ENCODE measurements at places on chromosomes 3 and 15.
A peak's percentile ranks its signal among the peaks of the same experiment; 100 is the strongest.

DNA sequence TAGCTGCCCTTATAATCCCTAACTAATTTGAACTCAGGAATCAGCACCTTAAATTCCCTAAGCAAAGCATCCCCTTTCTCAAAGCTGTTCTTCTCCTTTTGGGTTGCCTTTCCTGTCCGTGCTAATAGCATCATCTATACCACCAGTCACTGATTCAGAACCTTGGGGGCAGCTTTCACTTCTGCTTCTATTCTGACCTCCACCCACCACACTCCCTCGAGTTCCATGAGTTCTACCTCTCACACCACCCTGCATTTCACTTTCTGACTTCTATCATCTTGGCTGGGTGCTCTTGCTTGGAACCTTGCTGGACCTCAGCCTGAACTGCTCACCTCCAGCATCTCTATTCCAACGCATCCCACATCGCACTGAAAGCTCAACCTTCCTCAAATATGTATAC lies 55.4 kb upstream of the KCNMB2 start:
- DNase-seq, result no peak

GRCh38 chr3:138032567-138032966 lies 22.6 kb downstream of the CLDN18 start:
- no peak for DNase-seq

DNA sequence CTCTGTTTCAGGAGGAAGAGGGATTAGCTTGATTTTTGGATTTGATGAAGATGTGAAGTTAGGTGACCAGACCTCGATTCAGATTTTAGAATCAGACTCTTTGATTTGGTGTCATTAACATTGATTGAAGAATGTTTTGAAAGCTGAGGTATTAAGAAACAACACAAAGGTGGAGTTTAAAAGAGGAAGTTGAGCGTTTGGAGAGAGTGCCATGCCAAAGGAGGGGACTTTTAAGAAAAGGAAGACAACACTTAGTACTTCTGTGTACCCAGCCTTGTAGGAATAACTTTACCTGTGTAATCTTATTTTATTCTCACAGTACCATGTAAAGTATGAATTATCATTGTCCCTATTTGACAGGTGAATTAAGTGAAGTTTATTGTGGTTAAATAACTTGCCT lies 34.4 kb downstream of the PPARG start:
- no peak for DNase-seq

DNA sequence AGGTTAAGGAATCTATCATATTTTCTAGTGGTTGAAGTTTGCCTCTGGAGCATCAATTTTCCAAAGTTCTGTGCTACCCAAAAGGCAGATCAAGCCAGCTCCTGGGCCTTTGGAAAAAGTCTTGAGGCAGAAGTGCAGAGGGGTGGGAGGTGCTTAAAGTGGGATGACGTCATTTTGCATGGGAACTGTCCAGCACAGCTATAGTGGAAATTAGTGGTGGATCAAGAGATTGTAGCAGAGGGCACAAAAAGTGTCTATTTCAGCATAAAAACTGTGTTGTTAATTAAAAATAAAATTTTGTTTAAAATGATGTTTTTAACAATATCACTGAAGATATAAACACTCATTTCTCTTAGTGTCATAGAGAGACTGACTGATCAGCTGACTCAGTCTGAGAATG lies 221.9 kb downstream of the LRRN1 start:
- no peak for DNase-seq

DNA sequence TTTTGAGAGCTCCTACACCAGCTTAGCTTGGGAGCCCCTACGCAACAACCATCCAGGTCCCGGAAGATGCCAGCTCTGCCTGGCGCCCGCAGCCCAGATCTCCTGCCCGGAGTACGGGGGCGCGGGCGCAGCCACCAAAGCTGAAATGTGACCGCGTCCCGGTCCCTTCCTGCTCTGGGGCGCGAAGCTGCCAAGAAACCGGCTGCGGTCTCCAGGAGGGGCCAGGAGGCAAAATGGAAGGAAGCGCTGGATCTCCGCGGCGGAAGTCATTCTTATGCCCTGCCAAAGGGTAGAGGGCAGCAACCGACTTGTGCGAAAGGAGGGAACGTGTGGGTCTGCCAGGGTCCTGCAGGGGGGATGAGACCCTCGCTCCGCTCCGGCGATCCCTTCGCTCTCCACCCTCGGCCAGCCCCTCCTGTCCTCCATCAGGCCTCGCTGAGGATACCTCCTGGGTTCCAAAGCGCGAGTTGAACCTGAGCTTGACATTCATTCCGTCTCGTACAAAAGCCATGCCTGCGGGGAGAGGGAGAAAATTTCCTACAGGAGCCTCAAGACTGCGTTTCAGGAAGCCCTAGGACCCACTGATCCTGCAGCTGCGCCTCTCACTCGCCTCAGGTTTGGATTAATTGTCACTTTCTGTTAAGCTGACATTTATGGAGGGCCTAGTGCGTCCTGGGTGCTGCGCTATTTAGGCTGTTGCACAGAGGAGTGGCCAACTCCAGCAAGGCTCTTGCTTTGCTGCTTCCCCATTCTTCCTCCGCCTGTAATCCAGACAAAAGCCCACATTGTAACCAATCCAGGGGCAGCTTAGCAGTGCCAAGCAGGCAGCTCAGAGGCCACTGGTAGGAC lies 98.3 kb upstream of the VGLL3 start:
- DNase-seq, result peak; percentile 80

GRCh38 chr3:167102071-167102470 lies 278.0 kb downstream of the ZBBX start:
- no peak for DNase-seq

- DNase-seq, result no peak
Measured at GRCh38 chr3:139797724-139798343, 120.1 kb upstream of the NMNAT3 start.

GRCh38 chr15:85924088-85924487 lies 129.4 kb upstream of the KLHL25 start:
- DNase-seq, result no peak

- no peak for DNase-seq
Measured at GRCh38 chr3:42823351-42823750, 14.1 kb downstream of the ACKR2 start.

DNA sequence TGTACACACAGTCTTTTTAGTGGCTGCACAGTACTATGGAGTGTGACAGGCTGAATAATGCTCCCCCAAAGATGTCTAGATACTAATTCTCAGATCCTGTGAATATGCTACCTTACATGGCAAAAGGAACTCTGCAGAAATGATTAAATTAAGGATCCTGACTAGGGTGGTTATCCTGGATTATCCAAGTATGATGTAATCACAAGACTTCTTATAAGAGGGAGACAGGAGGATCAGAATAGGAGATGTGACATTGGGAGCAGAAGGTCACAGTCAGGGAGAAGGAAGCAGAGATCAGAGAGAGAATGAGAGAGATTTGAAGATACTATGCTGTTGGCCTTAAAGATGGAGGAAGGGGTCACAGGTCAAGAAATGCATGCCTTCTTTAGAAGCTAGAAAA lies 34.5 kb downstream of the GABPB1 start:
- DNase-seq, result no peak

DNA sequence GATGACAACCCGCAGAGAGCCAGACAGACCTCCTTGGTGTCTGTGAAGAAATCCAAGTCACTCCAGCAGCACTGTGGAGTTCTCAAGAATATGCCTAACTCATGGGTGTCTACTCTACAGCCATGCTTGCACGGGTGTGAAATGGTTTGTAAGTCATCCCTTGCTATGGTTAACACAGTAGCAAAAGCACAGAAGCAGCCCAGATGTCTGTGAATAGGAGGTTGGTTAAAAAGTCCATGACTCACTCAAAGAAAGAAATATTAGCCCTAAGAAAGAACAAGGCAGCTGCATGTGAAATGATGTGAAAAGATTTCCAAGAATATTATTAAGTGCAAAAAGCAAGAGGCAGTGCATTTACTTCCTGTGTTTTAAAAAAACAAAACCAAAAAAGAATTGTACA lies 12.1 kb upstream of the LIMD1 start:
- DNase-seq, result no peak

DNA sequence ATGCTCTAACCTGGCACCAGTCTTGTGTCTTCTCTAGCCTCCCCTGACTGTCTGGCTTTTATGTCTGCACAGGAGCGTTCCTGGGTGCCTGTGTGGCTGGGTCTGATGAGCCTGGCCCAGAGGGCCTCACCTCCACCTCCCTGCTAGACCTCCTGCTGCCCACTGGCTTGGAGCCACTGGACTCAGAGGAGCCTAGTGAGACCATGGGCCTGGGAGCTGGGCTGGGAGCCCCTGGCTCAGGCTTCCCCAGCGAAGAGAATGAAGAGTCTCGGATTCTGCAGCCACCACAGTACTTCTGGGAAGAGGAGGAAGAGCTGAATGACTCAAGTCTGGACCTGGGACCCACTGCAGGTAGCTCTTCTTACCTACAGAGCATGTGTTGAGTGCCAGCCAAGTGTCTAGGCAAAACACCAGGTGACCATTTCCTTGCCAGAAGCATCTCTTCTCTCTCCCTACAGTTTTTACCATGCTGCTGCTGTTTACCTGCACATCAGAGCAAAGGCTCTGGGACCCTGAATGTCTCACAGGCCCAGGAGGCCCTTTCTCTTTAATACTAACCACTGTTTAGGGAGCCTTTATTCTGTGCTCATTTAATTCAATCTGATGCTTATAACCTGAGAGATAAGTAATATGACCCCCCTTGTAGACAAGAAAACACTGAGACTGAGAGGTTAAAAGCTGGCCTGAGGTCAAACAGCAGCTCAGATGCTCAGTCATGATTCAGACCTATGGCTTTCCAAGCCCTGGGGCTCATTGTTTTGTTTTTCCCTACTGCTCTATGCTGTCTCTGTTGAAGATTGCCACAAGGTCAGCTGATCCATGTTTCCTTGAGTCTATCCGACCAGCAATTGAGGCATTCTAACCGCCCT lies 10.4 kb downstream of the PODXL2 start:
- DNase-seq, result no peak

DNA sequence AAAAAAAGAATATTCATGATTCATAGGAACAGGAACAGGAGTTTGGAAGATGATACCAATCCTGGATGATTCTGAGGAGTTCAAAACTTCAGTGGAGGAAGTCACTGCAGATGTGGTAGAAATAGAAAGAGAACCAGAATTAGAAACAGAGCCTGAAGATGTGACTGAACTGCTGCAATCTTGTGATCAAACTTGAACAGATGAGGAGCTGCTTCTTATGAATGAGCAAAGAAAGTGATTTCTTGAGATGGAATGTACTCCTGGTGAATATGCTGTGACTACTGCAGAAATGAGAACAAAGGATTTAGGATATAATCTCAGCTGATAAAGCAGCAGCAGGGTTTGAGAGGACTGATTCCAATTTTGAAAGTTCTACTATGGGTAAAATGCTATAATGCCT lies 72.7 kb downstream of the GSK3B start:
- no peak for DNase-seq

- no peak for DNase-seq
Measured at GRCh38 chr15:67186688-67187087, 67.8 kb downstream of the AAGAB start.

All from nucleus accumbens (tissue), 56 donors.